Liver (tissue), 10 donors: ENCODE measurements at places on chromosomes 4 and X. TPM values are rescaled to one million over a fixed set of nuclear protein-coding genes. Genes with fewer than 3 reads are reported as not detected.

DNA sequence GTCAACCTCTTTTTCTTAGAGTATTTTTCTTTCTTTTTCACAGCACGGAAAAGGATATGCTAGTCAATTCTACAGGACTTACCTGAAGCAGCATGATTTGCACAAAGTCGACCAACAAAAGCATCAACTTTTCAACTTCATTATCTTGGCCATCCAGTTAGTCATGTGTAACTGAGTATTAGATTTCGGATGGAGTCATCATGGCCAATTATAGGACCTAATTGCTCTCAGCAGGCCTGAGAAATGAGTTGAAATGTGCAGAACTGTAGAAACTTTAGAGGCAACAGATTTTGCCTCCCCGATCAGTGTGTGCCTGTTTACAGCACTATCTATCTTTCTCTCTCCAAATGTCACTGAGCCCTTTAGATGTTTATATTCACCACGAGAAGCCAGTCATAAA, 41.0 kb downstream of the PCDH10 start:
- no peak for DNase-seq

- DNase-seq = peak; percentile 38
Observed at GRCh38 chrX:119784747-119785446, 6.5 kb downstream of the RPL39 start.

DNA sequence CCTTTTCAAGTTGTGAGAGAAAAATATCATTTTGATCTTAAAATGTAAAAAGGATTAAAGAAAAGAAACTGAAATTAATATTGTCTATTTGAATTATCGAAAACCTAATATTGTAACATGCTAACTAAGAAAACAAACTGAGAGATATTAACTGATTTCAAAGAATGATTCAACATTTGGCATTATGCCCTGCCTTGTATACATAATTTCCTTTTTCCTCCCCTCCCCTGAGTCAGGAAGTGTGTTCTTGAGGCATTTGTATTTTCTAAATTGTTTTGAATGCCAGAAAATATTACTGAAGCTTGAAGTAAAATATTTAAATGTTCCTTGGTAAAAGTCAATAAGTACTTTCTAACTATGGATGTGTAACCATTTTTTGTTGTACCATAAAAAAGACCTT, 49.4 kb downstream of the RPS6KA3 start:
- no peak for DNase-seq

GRCh38 chr4:80903020-80903419, 127.5 kb upstream of the BMP3 start:
- DNase-seq = no peak

DNA sequence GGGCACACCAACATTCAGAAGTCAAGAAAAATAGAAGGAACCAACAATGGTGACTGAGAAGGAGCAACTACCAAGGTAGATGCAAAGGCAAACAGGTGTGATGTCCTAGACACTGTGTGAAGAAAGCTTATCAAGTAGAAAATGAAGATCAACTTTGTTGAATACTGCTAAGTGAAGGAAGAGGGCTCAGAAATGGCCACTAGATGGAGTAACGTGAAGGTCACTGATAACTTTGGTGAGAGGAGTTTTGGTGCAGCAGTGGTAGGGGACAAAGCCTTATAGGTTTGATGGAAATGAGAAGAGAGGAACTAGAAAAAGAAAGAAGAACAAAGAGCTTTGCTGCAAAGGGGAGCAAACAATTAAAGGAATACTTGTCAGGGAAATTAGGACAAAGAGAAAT, 23.5 kb downstream of the OTC start:
- no peak for DNase-seq

DNA sequence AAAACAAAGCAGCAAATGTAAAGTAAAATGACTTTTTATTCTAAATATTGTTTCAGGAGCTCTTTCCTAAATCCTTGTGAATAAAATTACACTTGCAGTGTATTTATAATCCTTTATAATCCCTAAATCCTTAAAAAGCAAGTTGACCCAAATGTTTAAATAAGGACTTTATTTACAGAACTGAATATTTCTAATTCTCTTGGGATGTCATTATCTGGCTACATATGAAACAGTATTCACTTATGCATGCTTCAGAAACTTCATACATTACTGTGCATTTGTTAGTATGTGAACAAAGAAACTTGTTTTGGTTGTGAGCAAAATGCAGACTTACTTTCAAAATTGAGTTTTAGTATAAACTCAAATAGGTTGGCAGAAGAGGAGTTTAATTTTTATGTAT, 49.2 kb downstream of the PTTG2 start:
- DNase-seq = no peak

- no peak for DNase-seq
Observed at GRCh38 chr4:2036866-2037265, 22.3 kb upstream of the NAT8L start.

- no peak for DNase-seq
Observed at GRCh38 chr4:82217986-82218715, 155.6 kb downstream of the HNRNPD start.

GRCh38 chrX:153909024-153909979, 4.8 kb downstream of the AVPR2 start:
- no peak for DNase-seq

GRCh38 chr4:128917781-128918180, 108.3 kb downstream of the JADE1 start:
- DNase-seq = no peak

DNA sequence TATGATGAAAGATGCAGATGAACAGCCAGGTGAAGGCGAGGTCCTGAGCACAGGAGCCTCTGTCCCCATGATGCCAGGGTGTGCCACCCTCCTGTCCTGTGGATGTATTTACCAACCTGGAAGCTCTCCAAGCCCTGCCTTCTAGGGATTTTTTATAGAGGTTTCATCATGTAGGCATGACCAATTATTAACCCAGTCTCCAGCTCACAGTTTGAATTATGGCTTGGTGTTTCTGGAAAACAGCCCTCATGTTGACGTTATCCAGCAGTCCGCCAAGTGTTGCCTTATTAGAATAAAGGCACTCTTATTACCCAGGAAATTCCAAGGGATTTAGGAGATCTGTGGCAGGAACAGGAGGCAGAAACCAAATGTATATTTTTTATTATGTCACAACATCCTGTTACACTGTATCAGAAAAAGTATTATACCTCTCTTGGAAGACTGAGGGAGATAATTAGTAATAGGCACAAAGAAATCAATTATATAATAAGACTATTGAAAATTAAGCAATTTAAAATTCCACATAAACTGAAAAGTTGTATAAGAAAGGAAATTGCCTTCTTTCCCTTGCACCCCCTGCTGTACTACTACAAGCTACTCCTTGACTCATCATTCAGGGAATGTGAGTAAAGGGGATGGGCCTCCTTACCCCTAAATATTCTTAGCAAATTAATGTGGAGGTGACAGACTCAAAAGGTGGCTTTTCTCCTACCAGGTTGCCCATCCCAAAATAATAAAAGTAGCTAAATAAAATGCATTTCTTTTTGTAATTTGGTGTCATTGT, 129.6 kb downstream of the ZNF330 start:
- no peak for DNase-seq

DNA sequence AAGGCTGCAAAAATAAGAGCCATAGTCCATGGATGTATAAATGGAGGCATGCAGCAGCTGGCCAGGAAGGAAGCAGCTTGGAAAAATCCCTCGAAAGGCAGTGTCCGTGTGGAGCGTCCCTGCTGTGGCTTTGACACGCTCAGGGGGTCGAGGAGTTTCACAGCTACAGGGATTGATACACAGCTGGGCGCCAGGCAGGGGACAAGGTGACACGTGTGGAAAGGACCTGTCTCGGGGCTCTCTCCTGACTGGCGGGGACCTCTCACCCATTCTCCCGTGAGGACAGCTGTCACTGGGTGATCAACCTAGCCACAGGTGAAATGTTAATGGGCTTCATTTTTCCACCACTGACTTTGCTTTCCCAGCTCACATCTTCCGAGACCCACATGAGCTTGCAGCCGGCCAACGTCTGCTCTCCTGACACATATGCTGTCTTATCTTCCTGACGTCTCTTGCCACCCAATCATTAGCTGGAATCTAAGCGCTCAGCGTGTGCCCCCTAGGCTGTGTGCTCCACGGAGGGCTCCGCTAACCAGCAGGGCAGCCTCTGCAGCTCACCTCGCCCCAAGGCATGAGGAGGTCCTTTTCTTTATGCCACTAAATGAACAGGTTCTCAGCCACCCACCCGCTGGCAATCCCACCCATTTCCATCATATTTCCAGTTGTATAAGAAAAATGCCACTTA, 89.4 kb upstream of the AFAP1 start:
- no peak for DNase-seq

DNA sequence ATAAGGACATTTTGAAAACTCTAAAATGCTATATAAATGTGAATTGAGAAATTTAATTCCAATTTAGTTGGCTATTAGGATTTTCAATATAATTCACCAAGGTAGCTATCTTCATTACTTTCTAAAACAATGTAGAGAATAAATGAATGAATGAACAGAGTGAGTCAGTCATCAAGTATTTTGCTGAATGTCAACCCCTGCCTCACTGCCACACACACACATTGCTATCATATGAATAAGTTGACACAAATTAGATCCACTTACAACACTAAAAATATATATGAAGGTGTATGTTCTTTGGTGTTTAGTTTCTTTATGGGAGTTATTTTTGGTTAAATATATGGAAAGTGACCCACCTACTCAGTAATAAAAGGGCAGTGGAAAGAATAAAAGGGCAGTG, 141.4 kb upstream of the SMIM10 start:
- DNase-seq = no peak

- DNase-seq = no peak
Observed at GRCh38 chr4:79584352-79584751, 176.3 kb upstream of the GK2 start.

DNA sequence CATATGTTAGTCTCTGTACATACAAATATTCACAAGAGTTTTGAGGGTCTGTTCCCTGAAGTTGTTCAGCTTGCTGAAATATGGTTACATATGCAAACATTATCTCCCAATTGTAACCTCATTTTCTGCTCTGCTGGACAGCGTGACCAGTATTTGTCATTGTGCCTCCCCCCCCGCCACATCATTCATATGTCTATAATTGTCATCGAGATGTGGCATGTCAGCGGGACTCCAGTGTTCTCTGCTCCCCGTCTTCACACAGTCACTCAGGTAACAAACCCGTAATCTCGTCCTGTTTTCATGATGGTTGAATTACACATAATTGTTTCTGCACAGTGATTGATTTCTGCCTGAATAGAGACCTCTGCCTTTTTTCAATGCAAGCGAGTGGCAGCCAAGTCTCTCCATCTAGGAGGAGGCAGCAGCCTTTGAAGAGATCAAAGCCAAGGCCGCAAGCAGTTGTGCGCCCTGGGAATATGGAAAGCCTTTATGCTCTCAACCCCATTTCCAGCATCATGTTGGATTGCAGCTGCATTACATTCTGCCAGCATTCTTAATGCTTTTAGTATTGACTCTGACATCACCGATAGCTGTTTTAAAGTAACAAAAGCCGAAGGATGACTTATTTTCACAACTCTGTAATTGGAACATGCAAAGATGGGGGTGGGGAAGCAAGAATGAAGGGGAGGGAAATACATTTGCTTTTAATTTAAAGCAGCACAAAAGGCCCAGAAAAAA, 27.4 kb downstream of the LEF1 start:
- no peak for DNase-seq

GRCh38 chr4:106753426-106753825, 282.7 kb downstream of the DKK2 start:
- no peak for DNase-seq

ASB12 gene
- total RNA-seq = not detected

FRG2 gene
- not detected for total RNA-seq
